ENCODE measurements at places on chromosomes 7 and 10. TPM values are rescaled to one million over a fixed set of nuclear protein-coding genes. Genes with fewer than 3 reads are reported as not detected.

Gene NYAP1
- polyA plus RNA-seq, result not detected

DNA sequence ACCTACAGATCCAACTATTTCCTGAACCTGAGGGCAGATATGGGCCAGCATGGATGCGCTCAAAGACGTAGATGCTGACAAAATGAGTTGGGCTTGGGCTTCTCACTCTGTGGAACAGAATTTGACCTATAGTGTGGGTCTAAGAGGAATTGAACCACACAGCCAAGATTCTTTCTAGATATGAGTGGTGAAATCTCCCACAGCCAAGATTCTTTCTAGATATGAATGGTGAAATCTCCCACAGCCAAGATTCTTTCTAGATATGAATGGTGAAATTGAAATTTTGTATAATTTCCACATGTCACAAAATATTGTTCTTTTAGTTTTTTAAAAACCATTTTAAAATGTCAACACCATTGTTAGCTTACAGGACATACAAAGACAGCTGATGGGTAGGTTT lies 215.4 kb upstream of the LRGUK start:
- no peak overlapping the region for H3K27ac ChIP-seq
- DNase-seq, result no peak
- H3K4me1 ChIP-seq, result peaks cover 2% of the 10 kb centered on the region

DNA sequence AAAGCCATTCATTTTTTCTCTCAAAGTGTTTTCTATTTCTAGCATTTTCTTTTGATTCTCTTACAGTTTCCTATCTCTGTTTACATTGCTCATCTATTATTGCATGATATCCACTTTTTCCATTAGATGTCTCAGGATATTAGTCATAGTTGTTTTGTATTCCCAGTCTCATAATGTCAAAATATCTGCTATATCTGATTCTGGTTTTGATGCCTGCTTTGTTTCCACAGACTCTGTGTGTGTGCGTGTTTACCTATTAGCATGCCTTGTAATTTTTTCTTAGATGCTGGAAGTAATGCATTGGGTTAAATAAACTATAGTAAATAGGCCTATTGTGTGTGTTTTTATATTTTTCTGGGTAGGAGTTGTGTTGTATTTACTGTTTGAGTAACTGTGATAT lies 1126.3 kb downstream of the SORCS1 start:
- H3K36me3 ChIP-seq, result no peaks in the 10 kb centered on the region
- H3K4me1 ChIP-seq, result no peaks in the 10 kb centered on the region
- H3K4me3 ChIP-seq, result no peak overlapping the region
- H3K27ac ChIP-seq, result no peak overlapping the region
- no peaks in the 10 kb centered on the region for H3K27me3 ChIP-seq

Gene NPSR1
- polyA plus RNA-seq, result not detected

DNA sequence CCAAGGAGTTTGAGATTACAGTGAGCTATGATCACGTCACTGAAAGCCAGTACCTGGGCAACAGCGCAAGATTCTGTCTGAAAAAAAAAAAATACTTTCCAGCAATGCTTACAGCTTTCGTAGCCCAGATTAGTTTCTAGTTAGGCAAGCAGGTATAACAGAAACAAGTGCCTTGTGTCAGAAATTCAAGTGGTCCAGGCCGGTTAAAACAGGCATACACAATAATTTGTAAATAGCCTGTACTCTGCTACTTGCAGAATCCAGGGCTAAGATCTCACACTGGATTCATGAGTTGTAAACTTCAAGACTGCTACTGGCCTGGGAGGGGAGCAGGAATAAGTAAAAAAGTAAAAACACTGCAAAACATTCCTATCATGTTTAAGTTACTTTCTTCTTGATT lies 512.9 kb downstream of the IPMK start:
- no peaks in the 10 kb centered on the region for H3K36me3 ChIP-seq
- H3K27ac ChIP-seq, result no peak overlapping the region
- no peaks in the 10 kb centered on the region for H3K4me1 ChIP-seq
- H3K4me3 ChIP-seq, result no peak overlapping the region
- H3K27me3 ChIP-seq, result no peaks in the 10 kb centered on the region
- no peak for DNase-seq

Gene CYP3A7
- polyA plus RNA-seq, result not detected

GRCh38 chr10:43336061-43336460 lies 35.4 kb upstream of the FXYD4 start:
- H3K27me3 ChIP-seq, result peaks cover 42% of the 10 kb centered on the region
- no peak for DNase-seq
- H3K36me3 ChIP-seq, result peaks cover 11% of the 10 kb centered on the region
- no peak overlapping the region for H3K27ac ChIP-seq

DNA sequence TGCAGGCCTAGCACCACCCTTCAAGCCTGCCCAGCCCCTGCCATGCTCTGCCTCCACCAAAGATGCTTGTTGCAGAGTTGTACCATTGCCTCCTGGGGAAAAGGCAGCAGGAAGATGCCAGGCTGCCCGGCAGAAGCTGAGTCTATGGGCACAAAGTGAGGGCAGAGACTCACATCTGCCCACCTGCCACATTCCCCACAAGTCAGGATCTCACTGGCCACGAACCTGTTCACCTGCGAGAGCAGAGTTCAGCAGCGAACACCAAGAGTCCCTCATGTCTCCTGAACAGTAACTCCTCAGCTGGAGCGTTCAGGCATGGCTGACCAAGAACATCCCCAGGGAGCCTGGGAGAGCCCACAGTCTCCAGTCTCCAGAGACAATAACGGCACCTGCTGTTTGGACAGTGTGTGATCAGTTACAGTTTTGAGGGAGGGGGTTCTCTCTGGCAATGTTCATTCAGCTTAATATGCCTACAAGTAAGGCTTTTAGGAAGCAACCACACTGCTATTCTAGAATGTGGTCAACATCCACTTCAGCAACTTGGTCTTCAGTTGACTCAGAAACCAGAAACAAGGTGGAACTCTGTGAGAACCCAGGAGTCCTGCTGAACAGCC lies 78.5 kb downstream of the GRID1 start:
- no peaks in the 10 kb centered on the region for H3K36me3 ChIP-seq
- H3K27ac ChIP-seq, result no peak overlapping the region
- H3K27me3 ChIP-seq, result peaks cover 24% of the 10 kb centered on the region
- peaks cover 6% of the 10 kb centered on the region for H3K4me1 ChIP-seq
- no peak overlapping the region for H3K4me3 ChIP-seq

DNA sequence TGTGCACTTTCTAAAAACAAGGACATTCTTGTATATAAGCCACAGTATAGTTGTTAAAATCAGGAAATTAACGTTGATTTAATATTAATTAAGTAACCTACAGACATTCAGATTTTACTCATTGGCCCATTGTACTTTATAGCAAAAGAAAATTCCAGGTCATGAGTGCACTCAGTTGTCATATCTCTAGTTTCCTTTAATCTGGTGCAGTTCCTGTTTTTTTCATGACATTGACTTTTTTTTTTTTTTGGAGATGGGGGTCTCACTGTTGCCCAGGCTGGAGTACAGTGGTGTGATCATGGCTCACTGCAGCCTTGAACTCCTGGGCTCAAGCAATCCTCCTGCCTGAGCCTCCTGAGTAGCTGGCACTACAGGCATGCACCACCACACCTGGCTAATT lies 24.1 kb downstream of the R3HCC1L start:
- peaks cover 10% of the 10 kb centered on the region for H3K4me1 ChIP-seq
- no peaks in the 10 kb centered on the region for H3K27me3 ChIP-seq
- no peak overlapping the region for H3K27ac ChIP-seq
- H3K36me3 ChIP-seq, result peaks cover 17% of the 10 kb centered on the region

- DNase-seq, result no peak
- H3K27ac ChIP-seq, result no peak overlapping the region
- peaks cover 4% of the 10 kb centered on the region for H3K4me1 ChIP-seq
- H3K27me3 ChIP-seq, result no peaks in the 10 kb centered on the region
These were observed 192.4 kb upstream of the SH2B2 start for GRCh38 chr7:102094316-102094650.

- no peaks in the 10 kb centered on the region for H3K27me3 ChIP-seq
- peaks cover 10% of the 10 kb centered on the region for H3K4me1 ChIP-seq
- no peak for DNase-seq
- H3K4me3 ChIP-seq, result no peak overlapping the region
These were observed 100.1 kb downstream of the CYTH3 start for GRCh38 chr7:6172224-6172909.

DNA sequence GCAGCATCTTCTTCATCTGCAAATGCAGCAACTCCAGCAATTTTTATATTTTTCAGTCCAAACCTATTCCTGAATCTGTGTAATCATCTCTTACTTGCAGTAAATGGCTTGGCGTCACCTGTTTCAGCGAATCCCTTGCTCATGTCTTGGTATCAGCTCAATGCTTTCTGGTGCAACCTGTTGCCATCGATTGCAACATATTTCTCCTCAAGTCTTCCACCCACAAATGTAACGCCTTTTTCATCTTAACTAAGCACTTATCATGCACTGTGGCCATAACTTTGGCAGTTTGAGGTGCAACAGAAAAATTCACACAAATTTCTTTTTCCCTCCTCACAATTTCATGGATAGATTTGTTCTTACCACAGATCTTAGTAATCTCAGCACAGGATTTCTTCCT lies 168.3 kb downstream of the HERPUD2 start:
- H3K36me3 ChIP-seq, result no peaks in the 10 kb centered on the region
- no peak for DNase-seq
- no peak overlapping the region for H3K4me3 ChIP-seq
- peaks cover 40% of the 10 kb centered on the region for H3K27me3 ChIP-seq

Gene LIPM
- polyA plus RNA-seq, result not detected

Gene ZNF804B
- not detected for polyA plus RNA-seq

Gene TAS2R5
- polyA plus RNA-seq, result 0.36 TPM

GRCh38 chr10:126849646-126850045 lies 55.6 kb upstream of the DOCK1 start:
- H3K4me3 ChIP-seq, result no peak overlapping the region
- H3K4me1 ChIP-seq, result no peaks in the 10 kb centered on the region
- no peaks in the 10 kb centered on the region for H3K36me3 ChIP-seq
- H3K27me3 ChIP-seq, result peaks cover 4% of the 10 kb centered on the region

DNA sequence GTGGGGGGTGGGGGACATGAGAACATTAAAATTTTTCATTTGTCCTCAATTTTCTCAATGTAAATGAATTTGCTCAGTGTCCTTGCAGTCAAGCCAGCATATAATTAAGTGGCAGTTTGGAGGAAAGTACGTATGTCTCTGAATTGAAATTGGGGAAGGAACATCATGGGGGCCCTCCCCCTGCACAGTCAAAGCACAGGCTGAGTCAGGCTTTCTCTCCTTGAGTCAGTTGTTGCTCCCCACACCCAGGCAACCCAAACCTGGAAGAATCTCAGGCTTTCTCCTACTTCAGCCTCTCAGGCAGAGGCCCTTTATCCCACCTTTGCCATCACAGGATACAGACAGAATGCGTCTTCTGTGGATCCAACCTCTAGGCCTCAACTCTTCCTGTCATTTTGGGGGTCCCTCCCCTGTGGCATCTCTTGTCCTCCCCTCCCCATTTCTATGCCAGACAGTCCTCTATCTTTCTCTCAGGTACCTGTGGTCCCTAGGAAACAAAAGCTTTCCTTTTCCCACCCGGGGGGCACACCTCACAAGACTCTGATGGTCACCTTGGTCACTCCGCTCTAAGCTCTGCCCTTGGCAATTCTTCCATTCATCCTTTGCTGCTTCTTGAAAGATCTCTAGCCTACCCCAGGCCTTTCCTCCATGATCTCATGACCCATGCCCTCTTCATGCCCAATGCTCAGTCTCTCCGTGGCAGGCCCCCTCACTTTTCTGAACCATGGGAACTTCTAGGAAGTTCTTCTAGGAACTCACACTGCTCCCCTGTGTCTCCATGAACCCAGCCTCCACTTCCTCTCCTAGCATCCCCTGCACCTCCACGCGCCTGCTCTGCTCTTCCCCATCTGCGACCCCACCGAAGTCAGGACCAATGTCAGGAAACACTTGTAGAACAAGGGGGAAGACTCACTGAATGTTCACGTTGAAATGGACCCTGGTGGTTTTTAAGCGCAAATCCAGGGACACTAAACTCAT lies 40.4 kb downstream of the CREB3L2 start:
- H3K27me3 ChIP-seq, result no peaks in the 10 kb centered on the region
- peak overlapping the region; percentile 30 for H3K4me3 ChIP-seq
- no peak for DNase-seq
- peaks cover 45% of the 10 kb centered on the region for H3K4me1 ChIP-seq
- peak overlapping the region; percentile 78 for H3K27ac ChIP-seq

Gene ICA1
- 0.13 TPM for polyA plus RNA-seq

DNA sequence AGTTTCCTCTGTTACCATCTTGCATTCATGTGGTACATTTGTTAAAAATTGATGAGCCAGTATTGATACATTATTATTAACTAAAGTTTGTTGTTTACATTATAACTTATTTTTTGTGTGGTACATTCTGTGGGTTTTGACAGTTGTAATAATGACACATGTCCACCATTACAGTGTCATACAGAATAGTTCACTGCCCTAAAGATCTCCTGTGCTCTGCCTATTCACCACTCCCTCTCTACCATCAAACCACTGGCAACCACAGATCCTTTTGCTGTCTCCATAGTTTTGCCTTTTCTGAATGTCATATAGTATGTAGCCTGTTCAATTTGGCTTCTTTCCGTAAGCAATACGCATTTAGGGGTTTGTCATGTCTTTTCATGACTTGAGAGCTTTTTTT lies 156.9 kb downstream of the PHF14 start:
- no peak overlapping the region for H3K4me3 ChIP-seq
- no peaks in the 10 kb centered on the region for H3K27me3 ChIP-seq
- DNase-seq, result no peak
- peaks cover 13% of the 10 kb centered on the region for H3K36me3 ChIP-seq
- H3K27ac ChIP-seq, result no peak overlapping the region

DNA sequence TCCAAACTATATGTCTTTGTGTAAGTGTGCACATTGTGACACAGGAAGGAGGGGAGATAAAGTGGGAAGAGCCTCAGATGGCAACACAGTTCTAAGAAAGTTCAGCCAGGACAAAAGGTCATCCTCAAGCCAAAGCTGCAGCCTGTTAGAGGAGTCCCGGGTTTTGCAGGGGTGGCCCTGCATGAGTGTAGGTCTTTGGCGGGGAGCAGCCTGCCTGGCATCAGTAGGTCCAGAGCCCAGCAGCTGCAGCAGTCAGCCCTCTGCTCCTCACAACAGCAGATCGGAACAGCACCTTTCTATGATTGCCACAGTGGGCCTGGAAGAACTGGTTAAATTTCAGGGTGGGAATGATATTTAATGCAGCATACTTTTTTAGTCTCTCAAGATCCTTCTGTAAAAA lies 13.5 kb upstream of the VDAC2 start:
- no peak for DNase-seq
- no peak overlapping the region for H3K4me3 ChIP-seq
- H3K27me3 ChIP-seq, result no peaks in the 10 kb centered on the region
- no peaks in the 10 kb centered on the region for H3K36me3 ChIP-seq

Gene HSPB1
- 24.3 TPM for polyA plus RNA-seq

Gene ASB13
- 5.4 TPM for polyA plus RNA-seq

GRCh38 chr7:138449580-138449979 lies 10.5 kb upstream of the TRIM24 start:
- peaks cover 6% of the 10 kb centered on the region for H3K27me3 ChIP-seq
- H3K36me3 ChIP-seq, result no peaks in the 10 kb centered on the region
- DNase-seq, result no peak
- H3K4me1 ChIP-seq, result no peaks in the 10 kb centered on the region

Gene RBM33
- polyA plus RNA-seq, result 37.6 TPM

DNA sequence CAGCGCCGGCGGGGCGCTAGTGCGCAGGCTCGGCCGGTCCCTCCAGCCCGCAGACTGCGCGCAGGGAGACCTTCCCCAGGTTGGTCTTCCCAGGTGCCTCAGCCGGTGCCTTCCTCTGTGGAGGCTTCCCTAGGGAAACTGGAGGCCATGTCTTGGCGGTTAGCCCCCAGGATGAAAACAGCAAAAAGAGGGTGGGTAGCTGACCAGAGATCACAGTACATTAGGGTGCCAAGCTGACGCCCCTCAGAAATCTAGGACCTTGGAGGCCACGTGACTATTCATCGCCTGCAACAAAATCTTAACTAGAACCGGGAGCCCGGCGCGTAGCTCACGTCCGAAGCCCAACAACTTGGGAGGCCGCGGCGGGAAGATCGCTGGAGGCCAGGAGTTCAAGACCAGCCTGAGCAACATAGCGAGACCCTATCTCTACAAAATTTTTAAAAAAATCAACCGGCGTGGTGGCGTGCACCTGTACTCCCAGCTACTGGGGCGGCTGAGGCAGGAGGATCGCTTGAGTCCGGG lies 327 bp upstream of the FIS1 start:
- H3K36me3 ChIP-seq, result no peaks in the 10 kb centered on the region
- H3K4me3 ChIP-seq, result peak overlapping the region; percentile 98
- DNase-seq, result no peak

All from naive B cell (primary cell).